ENCODE measurements at places on chromosomes 13 and 19.
A peak's percentile ranks its signal among the peaks of the same experiment; 100 is the strongest.

GRCh38 chr13:81442904-81443303, 1102.0 kb upstream of the SPRY2 start:
- no peak for DNase-seq

DNA sequence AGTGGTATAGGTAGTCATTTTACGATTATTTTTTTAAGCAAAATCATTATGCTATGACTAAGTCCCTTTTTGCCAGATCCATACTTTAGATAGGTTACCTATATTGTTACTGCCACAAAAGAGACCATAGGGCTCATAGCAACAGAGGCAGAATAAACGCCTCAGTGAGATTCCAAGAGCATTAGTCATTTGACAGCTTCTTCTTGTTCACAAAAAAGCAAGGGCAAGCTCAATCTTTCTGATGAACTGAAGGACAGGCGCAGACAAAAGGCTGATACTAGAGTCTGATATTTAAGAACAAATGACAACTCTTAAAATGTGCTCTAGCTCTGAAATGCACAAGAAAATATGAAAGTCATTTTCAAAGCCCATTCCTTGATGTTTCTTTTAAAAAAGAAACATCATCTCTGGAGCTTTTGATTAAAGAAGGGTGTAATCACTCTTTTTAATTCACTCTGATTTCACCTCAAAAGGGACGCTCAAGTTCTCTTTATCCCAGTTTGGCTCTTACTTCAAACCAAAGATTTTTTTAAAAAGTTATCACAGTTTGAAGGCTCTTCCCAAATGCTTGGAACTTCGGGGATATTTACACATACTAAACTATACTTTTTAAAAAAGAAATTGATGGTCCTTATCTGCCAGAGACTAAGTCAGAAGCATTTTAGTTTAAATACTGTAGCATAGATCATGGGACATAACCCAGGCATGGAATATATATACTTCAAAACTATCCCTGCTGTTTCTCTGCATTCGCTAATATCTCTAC, 187.2 kb downstream of the EFNB2 start:
- no peak for DNase-seq

DNA sequence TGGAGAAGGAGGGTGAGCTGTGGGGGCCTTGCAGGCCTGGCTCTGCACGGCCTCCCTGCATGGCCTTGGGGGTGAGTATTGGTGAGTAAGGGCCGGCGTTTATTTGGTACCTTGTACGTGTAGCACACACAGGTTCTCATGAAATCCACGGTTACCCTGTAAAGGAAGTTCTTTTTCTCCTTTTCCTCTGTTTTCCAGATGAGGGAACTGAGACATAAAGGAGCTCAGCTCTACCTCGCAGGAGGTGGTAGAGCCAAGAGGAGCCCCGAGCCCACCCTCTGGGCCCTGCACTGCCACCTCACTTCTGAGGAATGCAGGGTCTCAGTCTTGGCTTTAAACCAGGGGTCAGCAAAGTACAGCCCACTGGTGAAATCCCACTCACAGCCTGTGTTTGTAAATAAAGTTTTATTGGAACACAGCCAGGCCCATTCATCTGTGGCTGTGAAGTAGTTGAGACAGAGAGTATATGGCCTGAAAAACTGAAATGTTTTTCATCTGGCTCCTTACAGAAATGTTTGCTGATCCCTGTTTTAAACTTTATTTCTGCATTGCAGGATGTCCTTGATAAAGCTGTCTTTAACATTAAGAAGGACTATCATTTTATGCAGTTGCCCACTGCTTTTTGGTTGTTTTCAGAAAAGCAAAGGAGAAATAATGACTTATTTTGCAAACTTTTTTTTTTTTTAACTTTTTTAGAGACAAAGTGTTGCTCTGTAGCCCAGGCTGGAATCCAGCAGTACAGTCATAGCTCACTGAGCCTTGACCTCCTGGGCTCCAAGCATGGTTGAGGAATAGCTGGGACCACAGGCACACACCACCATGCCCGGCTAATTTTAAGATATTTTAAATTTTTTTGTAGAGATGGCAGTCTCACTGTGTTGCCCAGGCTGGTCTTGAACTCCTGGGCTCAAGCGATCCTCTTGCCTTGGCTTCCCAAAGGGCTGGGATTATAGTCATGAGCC, 6.4 kb downstream of the EPN1 start:
- DNase-seq: no peak

GRCh38 chr19:29370276-29370675, 155.5 kb upstream of the VSTM2B start:
- DNase-seq: no peak

GRCh38 chr19:49355909-49356353, 6.3 kb downstream of the TEAD2 start:
- no peak for DNase-seq

DNA sequence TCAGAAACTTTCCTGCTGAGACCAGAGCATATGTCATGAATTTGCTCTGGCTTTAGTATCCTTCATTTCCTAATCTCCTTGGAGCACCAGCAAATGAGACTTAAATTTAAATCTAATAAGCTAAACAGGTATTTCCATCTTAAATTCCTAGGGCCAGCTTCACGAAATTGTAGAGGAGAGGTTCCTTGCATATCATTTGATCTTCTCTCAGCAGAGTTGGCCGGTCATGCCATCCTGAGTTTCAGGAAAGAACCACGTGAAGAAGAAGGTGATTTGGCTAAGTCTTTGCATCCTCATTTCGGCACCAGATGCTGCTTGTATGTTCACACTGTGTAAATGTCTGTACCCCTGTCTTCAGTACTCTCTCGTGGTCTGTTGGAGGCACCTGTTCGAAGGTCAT, 370.4 kb upstream of the NBEA start:
- no peak for DNase-seq

GRCh38 chr13:76607866-76608265, 278.3 kb downstream of the KCTD12 start:
- no peak for DNase-seq

DNA sequence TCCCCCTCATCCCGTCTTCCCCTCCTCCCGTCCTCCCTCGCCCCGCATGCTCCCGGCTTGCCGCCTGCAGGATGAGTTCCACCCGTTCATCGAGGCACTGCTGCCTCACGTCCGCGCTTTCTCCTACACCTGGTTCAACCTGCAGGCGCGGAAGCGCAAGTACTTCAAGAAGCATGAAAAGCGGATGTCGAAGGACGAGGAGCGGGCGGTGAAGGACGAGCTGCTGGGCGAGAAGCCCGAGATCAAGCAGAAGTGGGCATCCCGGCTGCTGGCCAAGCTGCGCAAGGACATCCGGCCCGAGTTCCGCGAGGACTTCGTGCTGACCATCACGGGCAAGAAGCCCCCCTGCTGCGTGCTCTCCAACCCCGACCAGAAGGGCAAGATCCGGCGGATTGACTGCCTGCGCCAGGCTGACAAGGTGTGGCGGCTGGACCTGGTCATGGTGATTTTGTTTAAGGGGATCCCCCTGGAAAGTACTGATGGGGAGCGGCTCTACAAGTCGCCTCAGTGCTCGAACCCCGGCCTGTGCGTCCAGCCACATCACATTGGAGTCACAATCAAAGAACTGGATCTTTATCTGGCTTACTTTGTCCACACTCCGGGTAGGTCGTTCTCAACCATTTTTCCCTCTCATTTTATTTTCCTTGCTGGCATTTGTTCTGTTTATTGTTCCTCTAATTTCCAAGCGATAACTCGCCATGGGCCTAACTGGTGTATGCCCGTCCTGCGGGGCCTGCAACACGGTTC, 29.8 kb downstream of the NFIX start:
- no peak for DNase-seq

DNA sequence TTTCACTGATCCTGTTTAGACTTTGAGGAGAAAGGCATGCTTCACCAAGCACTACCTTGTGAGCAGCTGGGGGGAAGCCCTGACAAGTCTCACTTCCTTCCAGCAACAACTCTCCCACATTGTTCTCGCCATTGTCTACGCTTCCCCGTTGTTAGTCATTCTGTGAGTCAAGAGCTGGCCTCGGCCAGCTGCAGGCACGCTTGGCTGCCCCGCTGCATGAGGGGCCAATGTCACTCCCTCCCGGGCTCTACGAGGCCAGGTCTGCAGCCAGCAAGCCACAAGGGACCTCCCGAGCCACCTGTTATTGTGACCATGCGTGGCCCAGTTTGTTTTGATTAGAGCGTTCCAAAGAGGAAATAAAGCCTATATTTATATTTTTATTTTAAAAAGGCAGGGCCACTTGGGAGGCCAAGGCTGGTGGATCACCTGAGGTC, 220.9 kb downstream of the FOXO1 start:
- peak; percentile 67 for DNase-seq

DNA sequence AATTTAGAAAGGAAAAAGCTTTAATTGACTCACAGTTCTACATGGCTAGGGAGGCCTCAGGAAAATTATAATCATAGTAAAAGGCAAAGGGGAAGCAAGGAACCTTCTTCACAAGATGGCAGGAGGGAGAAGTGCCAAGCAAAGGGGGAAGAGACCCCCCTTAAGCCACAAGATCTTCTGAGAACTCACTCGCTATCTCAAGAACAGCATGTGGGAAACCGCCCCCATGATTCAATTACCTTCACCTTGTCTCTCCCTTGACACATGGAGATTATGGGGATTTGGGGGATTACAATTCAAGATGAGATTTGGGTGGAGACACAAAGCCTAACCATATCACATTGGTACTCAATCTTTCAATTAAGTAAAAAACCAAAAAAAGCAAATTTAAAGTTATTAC, 1778.7 kb upstream of the MIR17HG start:
- no peak for DNase-seq

- no peak for DNase-seq
These were observed 2.8 kb downstream of the N4BP2L2 start for GRCh38 chr13:32535748-32536147.

Measured in stimulated activated effector memory CD8-positive, alpha-beta T cell treated with anti-CD3 and anti-CD28 coated beads, Interleukin-12 subunit alpha, Interleukin-12 subunit beta, amount 100 ng/mL, for 72 hours (primary cell).